Adrenal gland (tissue), 19 donors: ENCODE measurements at places on chromosomes 7 and 10. TPM values are rescaled to one million over a fixed set of nuclear protein-coding genes. Genes with fewer than 3 reads are reported as not detected.

Gene GIMAP4
- total RNA-seq, result 48.8 TPM

Gene CTAGE8
- total RNA-seq, result not detected

Gene NUPR2
- not detected for total RNA-seq

Gene LIPK
- total RNA-seq, result not detected

Gene SPDYE1
- total RNA-seq, result not detected

Gene EEPD1
- 7.4 TPM for total RNA-seq

Gene SAMD9
- total RNA-seq, result 24.3 TPM

Gene ITGA8
- 23.8 TPM for total RNA-seq

Gene ERVW-1
- not detected for total RNA-seq
